Tibial nerve (tissue), 4 donors: ENCODE measurements at places on chromosomes 1 and 21. TPM values are rescaled to one million over a fixed set of nuclear protein-coding genes. Genes with fewer than 3 reads are reported as not detected.
A peak's percentile ranks its signal among the peaks of the same experiment; 100 is the strongest.

- H3K27ac ChIP-seq = no peak overlapping the region
- no peaks in the 10 kb centered on the region for H3K27me3 ChIP-seq
- H3K36me3 ChIP-seq = no peaks in the 10 kb centered on the region
- no peaks in the 10 kb centered on the region for H3K4me1 ChIP-seq
These were observed 101.7 kb downstream of the UBIAD1 start for GRCh38 chr1:11374748-11375110.

- DNase-seq = no peak
- H3K27ac ChIP-seq = no peak overlapping the region
- no peak overlapping the region for H3K4me3 ChIP-seq
- H3K27me3 ChIP-seq = no peaks in the 10 kb centered on the region
- no peaks in the 10 kb centered on the region for H3K36me3 ChIP-seq
- no peaks in the 10 kb centered on the region for H3K4me1 ChIP-seq
These were observed 20.4 kb downstream of the TINAGL1 start for GRCh38 chr1:31596737-31597097.

ZNF593 gene
- total RNA-seq = 24.9 TPM

DNA sequence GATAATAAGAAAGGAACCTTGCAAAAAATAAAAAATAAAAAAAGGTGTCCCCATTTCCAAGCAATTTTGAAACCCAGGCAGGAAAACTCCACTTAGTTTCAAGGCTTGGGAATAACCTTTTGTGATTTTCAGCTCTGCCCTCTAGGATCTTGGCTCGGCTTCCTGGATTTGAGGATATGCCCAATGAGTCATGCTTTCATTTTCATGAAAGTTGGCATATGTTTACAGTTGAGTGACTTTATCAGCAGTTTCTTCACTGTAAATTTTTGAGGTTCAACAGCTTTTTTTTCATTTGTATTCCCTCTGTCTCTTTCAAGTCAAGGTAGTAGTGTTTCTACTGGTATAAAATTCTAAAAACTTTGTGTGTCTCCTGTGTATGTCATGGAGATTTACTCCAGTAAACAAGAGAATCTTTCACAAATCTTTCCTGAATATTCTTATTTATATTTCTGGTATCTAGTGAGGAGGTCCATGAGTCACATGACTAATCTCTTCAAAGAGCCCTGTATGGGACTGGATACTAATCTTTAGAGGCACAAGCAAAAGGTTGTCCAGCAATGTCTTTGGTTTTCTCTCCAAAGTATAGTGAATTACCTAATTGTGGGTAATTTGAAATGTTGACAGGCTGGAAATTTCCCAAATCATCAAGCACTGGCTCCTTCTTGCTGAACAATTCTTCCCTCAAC, 335.3 kb downstream of the BRINP2 start:
- no peaks in the 10 kb centered on the region for H3K4me1 ChIP-seq
- H3K4me3 ChIP-seq = no peak overlapping the region
- H3K27ac ChIP-seq = no peak overlapping the region
- H3K36me3 ChIP-seq = no peaks in the 10 kb centered on the region

DNA sequence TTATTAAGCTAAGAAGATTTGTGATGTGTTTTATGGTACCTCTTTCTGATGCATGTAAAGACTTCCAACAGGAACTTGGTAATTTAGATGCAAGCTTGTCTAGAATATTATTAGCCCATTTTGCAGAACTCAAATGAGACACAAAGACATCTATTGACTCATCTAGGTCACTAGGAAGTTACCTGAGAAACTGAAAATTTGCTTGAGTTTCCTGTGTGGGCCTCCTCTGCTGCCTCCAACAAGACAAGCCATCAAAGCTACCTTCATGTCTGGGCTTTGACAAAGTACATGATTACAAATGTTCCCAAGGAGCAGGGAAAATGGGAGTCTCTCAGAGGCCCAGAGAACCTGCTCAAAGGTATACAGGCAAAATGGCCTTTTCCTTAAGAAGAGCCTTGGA, 5.6 kb downstream of the RUNX1 start:
- H3K4me3 ChIP-seq = no peak overlapping the region
- H3K36me3 ChIP-seq = no peaks in the 10 kb centered on the region

LCE1E gene
- total RNA-seq = not detected

TTC39A gene
- not detected for total RNA-seq

KCNH1 gene
- 1.9 TPM for total RNA-seq

FCRL1 gene
- total RNA-seq = not detected

PAQR6 gene
- total RNA-seq = 44.6 TPM

TOR1AIP2 gene
- total RNA-seq = 55.7 TPM

- H3K36me3 ChIP-seq = no peaks in the 10 kb centered on the region
- H3K27me3 ChIP-seq = no peaks in the 10 kb centered on the region
- no peak overlapping the region for H3K4me3 ChIP-seq
These were observed 45.4 kb upstream of the LAMC2 start for GRCh38 chr1:183140633-183141032.

GRCh38 chr1:42971841-42972291, 13.2 kb upstream of the SLC2A1 start:
- no peaks in the 10 kb centered on the region for H3K27me3 ChIP-seq
- no peaks in the 10 kb centered on the region for H3K36me3 ChIP-seq
- H3K4me1 ChIP-seq = no peaks in the 10 kb centered on the region
- DNase-seq = no peak
- H3K27ac ChIP-seq = no peak overlapping the region
- H3K4me3 ChIP-seq = no peak overlapping the region

RHOU gene
- total RNA-seq = 18.1 TPM

FGR gene
- total RNA-seq = 19.0 TPM

GRCh38 chr1:55893155-55893554, 678.0 kb upstream of the USP24 start:
- no peak overlapping the region for H3K4me3 ChIP-seq
- no peaks in the 10 kb centered on the region for H3K36me3 ChIP-seq
- DNase-seq = no peak
- H3K27me3 ChIP-seq = no peaks in the 10 kb centered on the region
- H3K4me1 ChIP-seq = no peaks in the 10 kb centered on the region
- no peak overlapping the region for H3K27ac ChIP-seq

DNA sequence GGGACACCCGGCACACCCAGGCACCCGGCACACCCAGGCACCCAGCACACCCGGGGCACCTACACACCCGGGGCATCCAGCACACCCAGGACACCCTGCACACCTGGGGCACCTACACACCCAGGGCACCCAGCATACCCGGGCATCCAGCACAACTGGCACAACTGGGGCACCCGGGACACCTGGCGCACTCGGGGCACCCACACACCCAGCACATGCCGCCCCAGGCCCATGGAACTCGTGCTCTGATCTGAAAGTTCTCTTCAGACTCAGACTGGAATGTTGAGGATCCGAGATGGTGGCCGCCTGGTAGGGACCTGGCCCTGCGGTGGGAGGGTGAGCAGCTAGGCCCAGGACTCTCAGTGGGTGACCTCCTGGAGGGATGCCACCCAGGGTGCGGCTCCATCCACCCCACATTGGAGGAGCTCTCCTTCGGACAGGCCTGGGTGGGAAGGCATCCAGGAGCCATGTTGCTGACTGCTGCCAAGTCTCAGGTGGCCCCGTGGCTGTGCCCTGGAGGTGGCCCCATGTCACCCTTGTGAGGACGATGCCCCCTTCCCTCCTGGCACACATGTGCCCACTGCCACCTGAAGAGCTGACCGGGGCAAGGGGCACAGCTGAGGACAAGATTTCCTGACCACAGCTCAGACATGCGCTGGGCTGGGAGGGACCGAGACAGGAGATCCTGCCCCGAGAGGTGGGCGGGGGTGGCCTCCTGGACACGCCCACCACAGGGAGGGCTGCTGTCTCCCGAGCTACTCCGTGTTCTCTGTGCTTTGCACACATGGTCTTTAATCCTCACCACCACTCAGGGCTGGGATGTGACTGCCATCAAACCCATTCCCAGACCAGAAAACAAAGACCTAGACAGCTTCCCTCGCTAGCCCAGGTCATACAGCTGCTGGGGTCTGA, 37.0 kb downstream of the UBE2G2 start:
- no peaks in the 10 kb centered on the region for H3K36me3 ChIP-seq
- H3K4me3 ChIP-seq = no peak overlapping the region
- DNase-seq = no peak
- H3K4me1 ChIP-seq = no peaks in the 10 kb centered on the region
- no peaks in the 10 kb centered on the region for H3K27me3 ChIP-seq

GRCh38 chr1:14055442-14056223, 355.6 kb downstream of the PRDM2 start:
- DNase-seq = no peak
- H3K36me3 ChIP-seq = no peaks in the 10 kb centered on the region
- no peak overlapping the region for H3K27ac ChIP-seq

KRTAP10-9 gene
- not detected for total RNA-seq

DNA sequence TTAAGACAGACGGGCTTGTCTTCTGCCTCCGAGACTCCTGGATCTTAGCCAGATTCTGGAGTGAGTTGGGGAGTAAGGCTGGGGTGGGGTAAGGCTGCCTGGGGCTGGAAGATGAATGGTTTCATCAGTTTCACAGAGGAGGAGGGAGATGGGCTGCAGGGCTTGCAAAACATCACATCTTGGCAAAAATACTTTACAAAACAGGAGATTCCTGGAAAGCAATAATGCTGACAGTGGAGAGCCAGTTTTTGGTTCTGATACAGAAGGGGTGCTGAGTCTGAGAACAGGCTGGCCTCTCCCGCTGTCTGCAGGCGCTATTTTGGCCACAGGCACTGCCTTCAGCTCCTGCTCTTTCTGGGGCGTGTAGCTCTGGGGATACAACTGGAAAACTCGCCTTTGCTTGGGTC, 83.4 kb upstream of the KCNE2 start:
- no peak overlapping the region for H3K27ac ChIP-seq
- H3K4me1 ChIP-seq = peaks cover 5% of the 10 kb centered on the region
- no peak for DNase-seq
- no peaks in the 10 kb centered on the region for H3K27me3 ChIP-seq
- no peak overlapping the region for H3K4me3 ChIP-seq

- H3K27ac ChIP-seq = no peak overlapping the region
- no peaks in the 10 kb centered on the region for H3K36me3 ChIP-seq
- no peaks in the 10 kb centered on the region for H3K27me3 ChIP-seq
- H3K4me1 ChIP-seq = peaks cover 15% of the 10 kb centered on the region
- DNase-seq = no peak
These were observed 241.7 kb upstream of the RAB4A start for GRCh38 chr1:229028987-229029878.

GRCh38 chr1:47963568-47964358, 33.4 kb downstream of the TRABD2B start:
- no peaks in the 10 kb centered on the region for H3K27me3 ChIP-seq
- no peak overlapping the region for H3K4me3 ChIP-seq
- peaks cover 32% of the 10 kb centered on the region for H3K4me1 ChIP-seq
- DNase-seq = peak; percentile 51

DNA sequence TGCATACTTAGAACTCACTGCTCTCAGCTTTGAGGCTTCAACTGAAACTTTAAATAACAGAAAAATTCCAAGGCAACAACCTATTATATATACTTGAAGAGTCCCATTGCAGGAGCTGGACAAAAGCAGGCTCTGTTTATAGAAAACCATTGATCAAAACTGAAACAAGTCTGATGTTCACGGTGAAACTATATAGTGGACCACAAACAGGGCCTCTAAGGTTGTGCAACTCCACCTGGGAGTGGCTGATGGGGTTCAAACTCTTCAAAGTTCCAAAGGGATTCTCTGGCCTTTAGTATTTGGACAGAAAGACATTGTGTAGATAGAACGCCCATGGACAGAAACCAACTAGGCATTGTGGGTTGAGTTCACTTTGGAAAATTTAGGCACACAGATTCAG, 140.3 kb downstream of the ZC3H11B start:
- no peaks in the 10 kb centered on the region for H3K27me3 ChIP-seq
- H3K27ac ChIP-seq = no peak overlapping the region
- H3K4me3 ChIP-seq = no peak overlapping the region
- no peaks in the 10 kb centered on the region for H3K36me3 ChIP-seq
- no peaks in the 10 kb centered on the region for H3K4me1 ChIP-seq

- DNase-seq = no peak
- no peak overlapping the region for H3K27ac ChIP-seq
- no peaks in the 10 kb centered on the region for H3K36me3 ChIP-seq
- peaks cover 8% of the 10 kb centered on the region for H3K4me1 ChIP-seq
These were observed 23.2 kb upstream of the SLC2A1 start for GRCh38 chr1:42981871-42982270.

GRCh38 chr1:88753506-88753905, 69.4 kb downstream of the PKN2 start:
- no peak for DNase-seq
- no peaks in the 10 kb centered on the region for H3K36me3 ChIP-seq
- H3K27me3 ChIP-seq = no peaks in the 10 kb centered on the region
- H3K4me1 ChIP-seq = no peaks in the 10 kb centered on the region

FMOD gene
- total RNA-seq = 82.8 TPM

GRCh38 chr1:29196863-29197589, 15.3 kb upstream of the SRSF4 start:
- no peak overlapping the region for H3K4me3 ChIP-seq
- H3K27me3 ChIP-seq = no peaks in the 10 kb centered on the region
- H3K36me3 ChIP-seq = peaks cover 4% of the 10 kb centered on the region
- no peak overlapping the region for H3K27ac ChIP-seq
- H3K4me1 ChIP-seq = peaks cover 1% of the 10 kb centered on the region
